Left renal cortex interstitium (tissue), 4 donors: ENCODE measurements at places on chromosomes 11 and 22. TPM values are rescaled to one million over a fixed set of nuclear protein-coding genes. Genes with fewer than 3 reads are reported as not detected.

Gene RASD2
- 1.7 TPM for polyA plus RNA-seq

GRCh38 chr11:115324581-115325432 is 179.4 kb downstream of the CADM1 start:
- peak; percentile 27 for DNase-seq

Gene TH
- polyA plus RNA-seq: 1.2 TPM

DNA sequence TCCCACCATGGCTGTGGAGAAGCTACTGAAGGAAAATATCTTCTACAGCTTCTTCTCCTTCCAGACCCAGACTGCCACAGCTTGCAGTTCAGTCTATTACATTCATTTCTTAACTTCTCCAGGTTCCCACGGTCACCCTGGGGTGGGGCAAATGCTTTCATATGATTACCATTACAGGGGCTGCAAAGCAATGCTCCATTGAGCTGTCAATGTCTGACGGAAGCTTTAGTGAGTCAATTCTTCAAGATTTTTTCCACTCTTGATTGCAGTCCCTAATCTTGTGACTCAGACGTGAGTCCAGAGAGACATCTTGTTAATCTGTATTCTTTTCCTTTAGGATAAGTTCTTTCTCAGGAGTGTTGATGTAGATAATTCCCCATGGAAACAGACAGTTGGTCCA is 233.4 kb upstream of the DDI1 start:
- DNase-seq: no peak

Gene ST3GAL4
- polyA plus RNA-seq: 24.5 TPM

Gene APOL3
- polyA plus RNA-seq: 15.2 TPM

DNA sequence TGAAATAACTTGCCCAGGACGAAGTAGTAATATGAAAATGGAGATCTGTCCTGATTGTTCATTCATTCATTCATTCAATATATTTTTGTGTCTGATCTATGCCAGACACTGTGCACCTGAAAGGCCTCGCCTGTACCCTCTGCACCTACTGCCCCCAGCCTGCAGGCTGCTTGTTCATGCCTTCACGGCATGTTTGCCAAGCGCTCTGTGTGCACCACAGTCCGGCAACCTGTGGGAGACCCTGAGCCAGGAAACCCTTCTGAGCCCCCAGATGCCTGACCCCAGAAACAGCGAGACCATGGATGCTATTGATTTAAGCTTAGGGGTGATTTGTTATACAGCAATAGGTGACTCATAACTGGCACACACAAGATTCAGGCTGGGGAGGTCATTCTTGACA is 47.0 kb downstream of the RTL6 start:
- no peak for DNase-seq

DNA sequence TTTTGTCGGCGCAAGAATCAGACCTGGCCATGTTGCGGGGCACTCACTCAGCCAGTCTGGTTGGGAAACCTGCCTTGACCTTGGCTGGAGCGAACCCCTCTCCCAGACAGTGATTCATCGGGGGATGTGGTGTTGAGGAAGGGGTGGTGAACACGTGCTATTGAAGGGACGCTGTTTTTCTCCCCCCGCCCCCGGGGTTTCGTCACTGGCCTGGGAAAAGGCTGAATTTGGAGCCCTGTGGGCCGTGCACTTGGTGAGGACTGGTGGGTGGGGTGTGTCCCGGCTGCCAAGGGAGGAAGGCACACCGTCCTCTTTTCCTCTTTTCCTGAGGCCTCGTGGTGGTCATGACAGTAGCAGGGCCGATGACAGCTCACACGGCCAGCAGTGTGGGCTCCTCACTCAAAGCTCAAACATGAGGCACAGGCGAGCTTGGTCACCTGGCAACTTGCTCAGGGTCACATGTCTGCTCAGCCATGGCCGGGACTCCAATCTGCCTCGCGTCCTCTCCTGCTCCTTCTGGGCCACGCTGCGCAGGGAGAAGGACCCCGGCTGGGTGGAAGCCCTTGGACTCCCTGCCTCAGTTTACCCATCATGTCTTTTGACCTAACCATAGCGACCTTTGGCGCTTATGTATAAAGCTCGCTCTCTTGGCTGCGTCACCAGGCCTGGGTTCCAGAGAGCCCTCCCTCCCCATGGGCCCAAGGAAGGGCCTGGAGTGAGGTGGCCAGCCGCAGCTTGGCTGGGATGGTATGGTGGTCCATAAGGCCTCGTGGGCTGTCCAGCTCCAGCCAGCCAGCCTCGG is 49.4 kb downstream of the SMIM38 start:
- no peak for DNase-seq

Gene HPX
- polyA plus RNA-seq: 1.7 TPM

DNA sequence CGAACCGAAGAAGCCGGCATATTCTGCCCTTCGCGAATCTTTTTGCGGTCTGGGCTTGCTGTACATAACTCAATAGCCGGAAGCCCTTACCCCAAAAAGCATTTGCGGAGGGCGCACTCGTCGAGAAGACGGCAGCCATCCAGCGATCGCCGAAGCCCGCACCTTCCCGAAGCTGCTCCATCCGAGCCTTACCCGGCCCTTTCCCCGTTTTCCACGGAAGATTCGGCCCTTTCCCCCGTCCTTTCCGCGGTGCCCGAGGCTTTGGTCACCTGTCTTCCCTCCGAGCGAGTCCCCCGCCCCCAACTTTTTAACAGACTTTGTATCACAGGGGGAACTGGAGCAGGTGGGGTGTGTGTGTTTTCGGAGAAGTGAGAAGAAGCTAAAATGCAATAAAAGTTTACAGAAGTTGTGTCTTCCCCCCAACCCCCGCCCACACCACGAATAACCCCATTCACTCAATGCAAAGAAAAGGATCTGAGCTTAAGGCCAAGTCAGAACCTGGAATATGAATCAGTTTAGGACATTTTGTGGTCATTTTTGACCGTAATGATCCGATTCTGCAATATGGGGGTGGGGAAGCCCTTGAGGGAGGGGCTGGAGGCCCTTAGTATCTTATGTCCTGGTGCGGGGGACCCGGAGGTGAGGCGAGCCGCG is 99.0 kb upstream of the HSD17B12 start:
- DNase-seq: no peak

Gene OR6M1
- polyA plus RNA-seq: not detected

Gene SCGB1A1
- polyA plus RNA-seq: not detected

DNA sequence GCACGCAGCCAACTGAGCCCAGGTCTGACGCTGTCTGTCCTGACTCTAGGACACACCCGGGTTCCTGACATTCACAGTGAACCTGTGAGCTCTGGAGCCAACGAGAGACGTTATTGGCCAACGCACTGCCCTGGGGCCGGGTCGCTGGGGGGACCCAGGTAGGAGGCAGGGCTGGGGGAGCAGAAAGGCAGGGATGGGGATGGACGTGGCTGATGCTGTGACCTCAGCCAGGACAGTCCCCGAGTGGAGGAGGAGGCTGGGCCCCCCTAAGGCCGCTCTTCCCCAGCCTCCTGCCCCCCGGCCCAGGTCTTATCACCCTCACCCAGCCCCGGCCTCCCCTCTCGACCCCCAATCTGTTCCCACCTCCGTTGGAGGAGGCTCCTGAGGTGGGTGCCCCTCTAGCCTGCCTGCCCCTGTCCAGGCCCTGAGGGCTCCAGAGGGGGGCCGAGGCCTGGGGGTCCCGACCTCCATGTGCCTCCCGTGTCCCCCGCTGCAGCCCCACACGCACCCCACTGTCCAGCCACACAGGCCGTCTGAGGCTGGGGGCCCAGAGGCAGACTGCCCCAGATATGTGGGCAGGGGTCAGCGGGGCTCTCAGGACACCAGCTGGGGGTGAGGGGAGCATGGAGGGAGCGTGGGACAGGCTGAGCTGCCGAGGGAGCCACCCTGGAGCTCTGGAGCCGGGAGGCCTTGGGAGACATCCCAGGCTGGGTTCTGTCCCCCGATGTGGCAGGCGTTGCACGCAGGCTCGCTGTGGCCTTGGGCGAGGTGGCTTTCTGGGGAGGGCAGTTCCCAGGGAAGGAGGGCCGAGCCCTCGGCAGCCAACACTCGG is 29.2 kb upstream of the MUC5AC start:
- no peak for DNase-seq

DNA sequence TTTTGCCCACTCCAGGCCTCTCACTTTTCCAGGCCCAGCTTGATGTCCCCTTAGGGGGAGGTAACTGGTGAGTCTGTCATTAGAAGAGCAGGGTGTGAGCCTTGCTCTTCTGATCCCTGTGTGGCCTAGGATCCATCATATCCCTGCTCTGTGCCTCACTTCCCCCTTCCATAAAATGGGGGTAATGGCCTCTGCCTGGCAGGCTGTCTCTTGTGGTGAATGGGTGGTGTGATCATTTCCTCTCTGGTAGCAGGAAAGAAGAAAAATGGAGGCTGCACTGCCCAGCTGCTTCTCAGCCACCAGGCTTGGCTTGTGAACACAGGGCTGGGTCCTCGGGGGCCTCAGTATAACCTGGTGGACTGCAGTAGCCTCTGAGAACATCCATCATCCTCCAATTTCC is 5.6 kb downstream of the ARHGEF17 start:
- DNase-seq: no peak

Gene SHISA8
- polyA plus RNA-seq: 1.1 TPM

DNA sequence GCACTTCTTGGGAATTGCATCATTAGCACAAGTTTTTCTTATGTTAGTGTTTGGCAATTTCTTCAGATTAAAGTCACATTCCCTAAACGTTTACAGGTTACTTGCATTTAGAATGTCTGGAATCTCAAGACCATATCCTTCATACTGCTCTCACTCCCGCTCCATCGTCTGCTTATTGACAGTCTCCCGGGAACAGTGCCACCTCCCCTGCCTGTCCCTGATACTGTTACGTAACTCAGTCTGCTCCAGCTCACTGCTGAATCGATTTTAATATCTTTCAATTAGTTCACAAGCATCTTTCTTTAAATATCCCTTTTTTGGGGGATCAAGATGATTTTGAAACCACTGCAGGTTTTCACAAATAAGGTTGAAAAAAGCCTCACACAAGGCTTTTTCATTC is 48.2 kb downstream of the GLYATL2 start:
- no peak for DNase-seq

DNA sequence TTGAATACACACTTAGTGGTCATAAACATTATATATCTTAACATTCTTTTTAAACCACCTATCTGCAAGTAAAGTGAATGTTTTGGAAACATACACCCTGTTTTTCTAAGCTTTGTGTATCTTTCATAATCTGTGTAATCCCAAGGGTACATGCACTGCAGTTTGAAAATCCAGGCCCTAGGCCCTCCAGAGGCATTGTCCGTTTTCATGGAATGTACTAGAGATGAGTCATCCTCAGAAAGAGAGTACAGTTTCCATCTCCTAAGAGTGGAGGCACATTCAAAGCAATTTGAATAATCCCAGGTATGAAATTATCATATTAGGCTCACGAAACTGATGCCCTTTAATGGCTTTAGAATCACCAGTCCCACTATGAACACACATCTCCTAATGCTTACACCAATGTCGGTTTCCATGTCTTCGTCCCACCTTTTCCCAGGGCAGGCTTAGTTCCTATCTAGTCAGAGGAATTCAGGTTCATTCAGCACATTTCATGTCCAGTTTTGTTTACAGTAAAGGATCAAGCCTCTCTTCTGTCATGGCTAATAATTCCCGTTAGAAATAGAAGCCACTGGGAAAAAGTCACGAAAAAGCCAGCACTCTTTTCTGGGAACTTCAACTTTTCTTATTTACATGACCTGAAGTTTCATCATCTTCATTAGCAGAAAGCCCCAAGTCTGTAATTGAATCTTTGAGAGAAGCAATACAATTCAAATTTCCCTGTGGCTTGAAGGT is 39.5 kb upstream of the CD44 start:
- DNase-seq: no peak

GRCh38 chr11:127639916-127640315 is 639.3 kb upstream of the KIRREL3 start:
- DNase-seq: no peak

Gene P2RY6
- 2.0 TPM for polyA plus RNA-seq

DNA sequence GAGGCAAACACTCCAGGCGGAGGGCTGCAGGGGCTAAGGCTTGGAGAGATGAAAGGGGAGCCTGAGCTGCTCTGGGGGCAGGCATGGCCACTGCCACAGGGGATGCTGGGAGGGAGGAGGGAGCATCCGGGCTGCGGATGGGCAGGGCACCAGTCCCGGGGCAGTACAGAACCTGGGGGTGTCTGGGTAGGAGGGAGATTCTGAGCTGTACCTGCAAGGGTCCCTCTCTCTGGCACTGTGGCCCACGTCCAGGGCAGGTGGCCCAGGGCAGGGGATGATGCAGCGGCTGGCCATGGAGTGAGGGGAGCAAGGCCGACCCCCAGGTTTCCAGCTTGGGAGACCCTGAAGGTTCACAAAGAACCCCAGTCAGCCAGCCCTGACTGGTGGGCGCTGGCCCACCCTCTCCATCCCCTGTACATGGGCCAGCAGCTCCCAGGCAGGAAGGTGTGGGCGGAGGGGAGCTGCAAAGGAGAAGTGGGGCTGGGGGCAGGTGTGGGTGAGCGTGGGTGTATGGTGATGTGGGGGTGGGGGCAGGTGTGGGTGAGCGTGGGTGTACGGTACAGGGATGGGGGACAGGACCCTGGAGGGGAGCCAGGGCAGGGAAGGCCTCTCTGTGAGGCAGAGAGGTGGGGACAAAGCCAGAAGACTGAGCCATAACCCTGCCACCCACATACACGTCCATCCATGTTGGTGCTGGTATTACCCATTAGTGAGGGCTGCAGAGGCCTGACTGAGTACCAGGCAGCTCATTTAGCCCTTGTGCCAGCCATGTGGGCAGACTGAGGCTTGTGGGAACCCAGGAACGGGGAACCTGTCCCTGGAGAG is 2.2 kb upstream of the TNFRSF13C start:
- no peak for DNase-seq

- DNase-seq: no peak
Observed at GRCh38 chr11:100190395-100190794, 496.7 kb upstream of the ARHGAP42 start.

DNA sequence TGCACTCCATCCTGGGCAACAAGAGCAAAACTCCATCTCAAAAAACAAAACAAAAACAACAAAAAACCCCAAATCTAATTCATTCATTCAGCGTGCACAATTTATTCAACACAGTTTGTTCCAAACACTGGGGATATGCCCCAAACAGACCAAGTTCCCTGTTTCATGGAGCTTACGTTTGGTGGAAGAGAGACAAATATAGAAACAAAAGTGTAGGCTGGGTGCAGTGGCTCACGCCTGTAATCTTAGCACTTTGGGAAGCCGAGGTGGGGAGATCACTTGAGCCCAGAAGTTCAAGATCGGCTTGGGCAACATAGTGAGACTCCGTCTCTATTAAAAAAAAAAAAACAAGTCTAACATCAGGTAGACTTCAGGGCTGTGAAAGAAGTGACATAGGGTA is 52.4 kb downstream of the PTPRJ start:
- DNase-seq: no peak

GRCh38 chr11:67645521-67646461 is 4.7 kb downstream of the ACY3 start:
- DNase-seq: no peak
